ENCODE measurements at places on chromosomes 5 and 9.

DNA sequence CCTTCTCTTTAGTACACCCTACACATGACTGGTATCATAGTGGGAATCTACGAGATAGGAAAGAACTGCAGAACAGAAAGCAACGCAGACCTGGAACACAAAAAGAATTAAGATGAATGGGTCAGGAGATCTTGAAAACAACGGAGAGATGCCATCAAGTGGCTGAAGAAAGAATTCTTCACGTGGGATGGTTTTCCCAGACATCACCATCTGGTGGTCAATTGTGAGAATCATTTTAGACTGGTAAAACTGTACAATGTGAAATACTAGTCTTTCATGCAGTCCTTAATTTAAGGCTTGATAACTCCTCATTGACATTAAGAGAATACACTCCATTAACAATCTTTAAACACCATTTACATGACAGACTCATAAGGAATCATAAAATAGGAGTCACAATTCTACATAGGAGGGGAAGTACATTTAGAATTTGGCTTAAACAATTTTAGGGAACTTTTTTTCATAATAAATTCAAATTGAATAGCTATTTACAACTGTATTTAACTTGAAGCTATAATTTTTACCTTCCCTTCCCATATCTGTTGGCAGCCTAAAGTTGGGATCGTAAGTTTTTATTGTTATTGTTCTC is 128.4 kb upstream of the TRPM3 start:
- DNase-seq = peak; percentile 80

DNA sequence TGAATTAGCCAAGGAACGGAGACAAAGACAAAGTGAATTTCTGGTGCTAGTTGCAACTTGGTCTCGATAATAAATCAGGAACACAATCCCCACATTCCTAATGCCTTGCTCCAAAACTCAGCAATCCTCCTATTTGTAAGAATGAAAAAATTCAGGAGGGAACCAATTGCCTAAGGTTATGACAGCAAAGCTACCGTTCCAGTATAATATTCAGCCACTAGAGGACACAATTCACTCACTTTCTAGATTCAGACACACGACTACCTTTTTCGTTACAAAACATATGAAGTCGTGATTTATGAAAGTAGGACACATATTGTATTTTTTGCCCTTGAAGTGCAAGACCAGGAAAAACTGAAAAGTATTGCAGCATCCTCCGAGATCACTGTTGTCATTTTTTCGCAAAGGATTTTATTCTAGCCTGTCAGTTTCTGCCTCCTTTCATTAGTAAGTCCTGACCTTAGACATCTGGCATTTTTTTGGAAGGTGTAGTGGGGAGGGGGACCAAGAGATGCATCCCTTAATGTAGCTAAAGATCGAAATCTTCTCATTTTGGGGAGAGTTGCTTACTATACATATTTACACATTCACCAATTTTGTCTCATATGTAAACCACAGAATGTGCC is 133.1 kb downstream of the DOCK8 start:
- peak; percentile 4 for DNase-seq

- DNase-seq = peak; percentile 28
Measured at GRCh38 chr5:156640691-156641241, 209.3 kb upstream of the PPP1R2B start.

- no peak for DNase-seq
Measured at GRCh38 chr5:133959643-133960042, 8.8 kb downstream of the C5orf15 start.

- no peak for DNase-seq
Measured at GRCh38 chr5:66828046-66828547, 231.9 kb downstream of the MAST4 start.

DNA sequence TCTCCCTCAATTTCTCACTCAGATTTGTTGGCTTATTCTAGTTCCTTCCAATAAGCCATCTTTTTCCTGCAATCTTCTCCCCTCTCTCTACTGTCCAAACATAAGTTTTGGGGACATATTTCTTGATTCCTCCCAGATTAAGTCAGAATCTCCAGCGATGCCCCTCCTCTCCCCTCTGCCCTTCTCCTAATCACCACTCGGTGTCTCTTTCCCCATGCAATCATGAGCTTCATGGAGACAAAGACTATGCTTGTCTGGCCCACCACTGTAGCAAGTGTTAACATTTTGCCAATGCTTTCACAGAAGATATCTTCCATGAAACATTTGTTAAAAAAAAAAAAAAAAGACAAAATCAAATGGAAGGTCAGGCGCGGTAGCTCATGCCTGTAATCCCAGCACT is 42.4 kb downstream of the PDE6A start:
- no peak for DNase-seq

- no peak for DNase-seq
Measured at GRCh38 chr9:134338394-134339182, 12.3 kb downstream of the RXRA start.

GRCh38 chr5:64074533-64074932 is 91.1 kb upstream of the RNF180 start:
- no peak for DNase-seq

GRCh38 chr5:4868140-4868735 is 271.9 kb upstream of the ADAMTS16 start:
- peak; percentile 0 for DNase-seq

DNA sequence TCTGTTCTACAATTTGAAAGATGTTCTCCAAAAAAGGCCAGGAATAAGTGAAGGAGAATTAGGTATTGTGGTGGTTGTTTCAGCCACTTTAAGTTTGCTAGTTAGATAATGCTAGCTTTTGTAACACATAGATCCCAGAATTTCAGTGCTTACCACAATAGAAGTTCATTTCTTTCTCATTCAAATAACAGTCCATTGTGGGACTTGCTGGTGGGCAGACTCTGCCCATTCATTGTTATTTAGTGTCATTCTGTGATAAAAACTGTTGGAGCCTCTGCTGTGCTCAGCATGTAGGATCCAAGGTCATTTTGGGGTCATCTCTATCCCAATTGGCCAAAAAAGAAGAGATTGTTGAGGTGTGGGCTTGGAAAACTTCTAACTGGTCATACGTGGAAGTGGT is 106.8 kb downstream of the CCDC192 start:
- DNase-seq = no peak

GRCh38 chr9:135619599-135619886 is 19.8 kb downstream of the GLT6D1 start:
- no peak for DNase-seq

DNA sequence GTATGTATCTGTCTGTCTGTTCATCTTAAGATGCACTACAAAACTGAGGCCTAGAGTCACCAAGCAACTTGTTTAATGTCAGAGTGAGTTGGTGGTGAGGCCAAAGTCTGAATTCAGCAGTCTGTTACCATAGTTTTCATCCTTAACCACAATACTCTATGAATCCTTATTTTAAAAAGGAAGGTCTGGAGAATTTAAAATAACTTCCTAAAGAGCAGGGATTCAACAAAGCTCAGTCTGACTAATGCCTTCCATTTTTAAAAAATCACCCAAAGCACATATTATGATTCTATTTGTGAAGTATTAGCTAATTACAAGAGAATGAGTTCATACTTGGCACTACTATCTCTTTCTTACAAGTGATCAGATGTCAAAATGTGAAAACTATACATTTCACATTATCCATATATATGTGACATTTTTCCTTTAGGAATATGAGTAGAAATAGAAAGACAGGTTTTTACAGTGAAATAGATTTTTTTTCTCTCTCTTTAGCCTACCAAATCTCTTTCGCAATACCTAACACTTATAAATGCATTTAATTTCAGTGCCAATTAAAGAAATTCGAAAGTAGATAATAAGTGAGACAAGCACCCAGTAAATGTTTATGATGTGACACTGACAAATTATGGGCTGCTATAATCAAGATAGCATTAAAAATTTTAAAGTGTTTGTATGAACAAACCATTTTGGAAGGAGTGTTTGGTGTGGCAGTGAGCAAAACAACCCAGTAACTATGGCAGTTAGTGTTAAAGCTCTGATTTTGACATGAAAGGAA is 102.3 kb upstream of the CDKN2B start:
- DNase-seq = no peak

- DNase-seq = peak; percentile 66
Measured at GRCh38 chr9:124078641-124079040, 67.1 kb downstream of the LHX2 start.

DNA sequence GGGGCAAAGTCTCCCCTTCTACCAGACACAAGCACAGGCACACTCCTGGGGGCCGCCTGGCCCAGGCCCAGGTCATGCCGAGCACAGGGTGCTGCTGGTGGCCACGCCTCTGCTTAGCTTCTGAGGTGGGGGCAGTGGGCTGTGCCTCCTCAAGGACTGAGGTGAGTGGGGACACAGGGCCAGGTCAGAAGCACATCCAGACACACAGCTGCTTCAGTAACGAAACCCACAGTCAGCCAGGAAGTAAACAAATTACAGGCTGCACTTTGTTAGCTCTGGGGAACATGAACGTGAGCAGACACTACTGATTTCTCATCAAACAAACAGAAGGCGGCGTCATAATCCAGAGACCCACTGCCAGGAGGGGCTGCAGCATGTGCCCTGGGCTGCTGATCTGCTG is 192.4 kb downstream of the HSPA4 start:
- no peak for DNase-seq

GRCh38 chr5:158084292-158084691 is 225.3 kb upstream of the CLINT1 start:
- peak; percentile 6 for DNase-seq

- no peak for DNase-seq
Measured at GRCh38 chr5:130545291-130545690, 619.8 kb downstream of the HINT1 start.

DNA sequence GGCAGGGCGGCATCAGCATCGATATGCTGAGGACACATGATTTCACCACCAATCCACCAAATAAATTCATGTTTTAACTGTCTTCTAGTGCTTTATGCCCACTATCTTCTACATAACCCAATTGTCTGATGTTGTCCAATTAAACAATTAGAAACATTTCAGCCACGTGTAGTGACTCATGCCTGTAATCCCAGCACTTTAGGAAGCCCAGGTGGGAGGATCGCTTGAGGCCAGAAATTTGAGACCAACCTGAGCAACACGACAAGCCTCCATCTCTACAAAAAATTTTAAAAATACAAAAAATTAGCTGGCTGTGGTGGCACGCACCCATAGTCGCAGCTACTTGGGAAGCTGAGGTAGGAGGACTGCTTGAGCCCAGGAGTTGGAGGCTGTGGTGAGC is 128.1 kb downstream of the MYO10 start:
- no peak for DNase-seq

DNA sequence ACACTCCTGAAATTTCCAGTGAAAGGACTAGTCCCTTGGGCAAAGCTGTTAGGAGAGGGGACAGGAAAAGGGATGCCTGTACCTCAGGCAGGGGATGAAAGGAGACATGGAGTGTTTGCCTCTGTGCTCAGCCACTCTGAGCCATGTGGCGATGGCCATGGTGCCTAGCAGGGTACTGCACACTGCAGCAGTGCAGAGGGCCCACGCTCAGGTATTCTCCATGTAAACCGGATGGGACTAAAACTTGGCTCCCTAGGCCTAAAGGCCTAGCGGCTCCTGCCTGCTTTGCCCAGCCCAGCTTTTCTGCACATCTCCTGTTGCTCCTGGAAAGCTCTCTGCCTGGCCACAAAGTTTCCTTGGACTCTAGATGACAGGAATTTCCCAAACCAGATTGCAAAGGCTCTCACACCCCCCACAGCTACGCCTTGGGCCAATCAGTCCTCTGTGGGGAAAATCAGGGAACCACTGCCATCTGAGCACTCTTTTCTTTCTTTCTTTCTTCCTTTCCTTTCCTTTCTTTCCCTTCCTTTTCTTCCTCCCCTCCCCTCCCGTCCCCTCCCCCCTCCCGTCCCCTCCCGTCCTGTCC is 44.3 kb downstream of the HABP4 start:
- DNase-seq = no peak

DNA sequence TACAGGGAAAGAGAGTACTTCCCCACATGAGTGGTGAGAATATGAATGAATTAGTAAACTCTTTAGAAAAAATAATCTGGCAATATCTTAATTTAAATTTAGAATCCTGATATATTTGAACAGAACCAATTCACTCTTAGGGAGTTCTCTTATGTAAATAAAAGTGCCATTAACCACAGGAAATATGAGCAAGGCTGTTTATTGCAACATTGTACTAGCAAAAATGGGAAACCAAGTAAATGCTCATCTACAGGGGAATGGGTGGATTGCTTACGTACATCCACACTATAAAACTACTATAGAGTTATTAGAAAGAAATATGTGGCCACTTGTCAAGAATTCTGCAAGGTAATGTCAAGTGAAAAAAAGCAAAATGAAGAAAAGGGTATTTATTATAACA is 274.5 kb downstream of the TLE1 start:
- no peak for DNase-seq

DNA sequence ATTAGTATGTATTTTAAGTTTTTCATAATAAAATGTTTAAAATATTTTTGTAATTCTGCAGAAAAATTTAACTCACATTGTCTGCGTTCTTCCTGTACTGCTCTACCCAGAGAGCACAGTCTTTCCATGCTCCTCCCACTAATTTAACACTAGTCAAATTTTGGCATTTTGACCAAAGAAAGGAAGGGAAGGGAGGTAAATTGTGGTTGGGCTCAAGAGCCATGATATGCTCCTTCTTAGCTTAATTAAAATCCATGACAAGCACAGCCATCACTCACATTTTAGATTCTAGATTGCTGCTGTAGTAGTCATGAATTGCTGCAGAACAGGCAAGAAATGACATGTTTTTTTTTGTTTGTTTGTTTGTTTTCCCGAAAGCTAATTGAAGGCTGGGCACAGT is 98.4 kb downstream of the NLN start:
- no peak for DNase-seq

DNA sequence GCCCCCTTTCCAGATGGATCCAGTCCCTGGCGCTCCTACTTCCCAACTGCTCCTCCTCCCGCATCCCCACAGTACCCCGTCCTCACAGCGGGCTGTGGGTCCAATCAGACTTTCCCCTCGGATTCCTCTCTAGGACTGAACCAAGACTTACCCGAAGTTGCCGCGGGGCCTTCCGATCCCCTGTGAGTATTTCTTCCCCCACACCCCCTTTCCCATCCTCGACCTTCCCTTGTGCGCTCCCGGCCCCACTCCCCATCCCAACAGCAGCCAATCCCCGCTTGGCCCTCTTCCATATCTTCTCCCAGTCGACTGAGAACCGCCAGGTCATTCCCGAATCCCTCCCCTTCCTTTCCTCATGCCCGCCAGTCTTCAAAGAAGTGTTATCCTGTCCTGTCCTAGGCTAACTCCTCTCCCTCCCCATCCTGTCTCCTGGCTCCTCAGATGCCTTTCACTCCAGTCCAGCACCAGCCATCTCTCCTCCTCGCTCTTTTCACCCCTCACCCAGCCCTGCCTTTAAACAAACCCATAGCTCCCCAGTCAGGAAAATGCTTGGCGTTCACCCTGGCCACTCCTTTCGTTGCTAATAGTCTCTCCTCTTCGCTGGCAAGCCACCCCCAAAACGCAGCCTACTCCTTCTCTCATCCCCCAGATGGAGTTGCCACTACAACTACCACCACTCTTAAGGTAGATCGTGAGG is 646 bp downstream of the SWI5 start:
- DNase-seq = peak; percentile 58

- DNase-seq = no peak
Measured at GRCh38 chr5:174736777-174737176, 12.4 kb downstream of the MSX2 start.

DNA sequence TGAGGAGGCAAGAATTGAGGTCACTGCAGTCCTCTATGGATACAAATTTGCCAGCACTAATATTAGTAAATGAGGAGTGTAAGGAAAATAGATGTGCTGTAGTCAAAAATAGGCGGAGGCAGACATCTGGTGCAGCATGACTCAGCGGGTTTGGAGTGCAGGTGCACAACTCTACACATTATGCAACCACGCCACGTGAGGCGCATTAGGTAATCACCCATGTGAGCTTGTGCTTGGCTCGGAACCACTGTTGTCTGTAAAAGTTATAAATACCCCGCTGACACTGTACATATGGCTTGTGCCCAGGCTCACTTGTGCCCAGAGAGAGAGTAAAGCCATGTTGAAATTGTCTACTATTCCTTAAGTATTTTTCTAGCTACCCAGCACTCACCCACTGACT is 623.5 kb upstream of the NUDT12 start:
- DNase-seq = no peak
